Mucosa of gallbladder (tissue), 1 donor: ENCODE measurements at places on chromosomes 4 and X. TPM values are rescaled to one million over a fixed set of nuclear protein-coding genes. Genes with fewer than 3 reads are reported as not detected.

The P2RY8 gene
- 2.3 TPM for total RNA-seq

- DNase-seq: no peak
Observed at GRCh38 chr4:143351774-143352451, 15.2 kb downstream of the GAB1 start.

The AFM gene
- 0.35 TPM for total RNA-seq

The PLP1 gene
- total RNA-seq: 13.8 TPM

GRCh38 chr4:94390804-94391410 lies 48.3 kb upstream of the HPGDS start:
- DNase-seq: no peak

The CYLC1 gene
- total RNA-seq: not detected

DNA sequence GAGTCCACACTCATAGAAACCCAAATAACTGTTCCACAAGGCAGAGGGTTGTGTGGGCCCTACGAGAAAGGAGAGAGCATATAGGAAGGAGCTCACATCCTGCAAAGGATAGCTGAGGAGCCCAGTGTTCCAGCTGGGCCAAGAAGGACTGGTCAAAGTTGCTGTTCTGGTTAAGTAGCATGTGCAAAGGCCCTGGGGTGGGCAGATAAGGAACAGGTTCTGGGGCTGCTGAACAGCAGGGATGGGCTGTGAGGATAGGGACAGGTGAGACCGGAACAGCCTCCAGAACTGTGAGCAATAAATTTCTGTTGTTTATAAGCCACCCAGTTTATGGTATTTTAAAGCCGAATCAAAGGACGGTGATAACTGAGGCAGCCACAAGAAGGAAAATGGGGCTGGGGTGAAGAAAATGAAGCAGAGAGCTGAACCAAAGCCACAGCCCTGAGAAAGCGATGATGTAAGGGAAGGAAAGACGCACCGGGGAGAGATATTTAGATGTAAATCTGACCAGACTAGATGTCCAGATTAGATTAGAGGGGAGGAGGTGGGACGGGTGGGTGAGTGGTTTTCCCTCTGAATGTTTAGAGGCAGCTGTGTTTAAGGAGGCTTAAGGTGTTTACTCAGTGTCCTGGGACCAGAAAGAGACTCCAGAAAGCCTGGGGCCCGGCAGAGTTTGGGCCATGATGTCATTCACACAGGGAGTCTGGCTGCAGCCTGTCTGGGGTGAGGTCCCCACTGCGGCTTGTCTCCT lies 180.8 kb upstream of the BCOR start:
- no peak for DNase-seq

The POF1B gene
- 34.4 TPM for total RNA-seq

DNA sequence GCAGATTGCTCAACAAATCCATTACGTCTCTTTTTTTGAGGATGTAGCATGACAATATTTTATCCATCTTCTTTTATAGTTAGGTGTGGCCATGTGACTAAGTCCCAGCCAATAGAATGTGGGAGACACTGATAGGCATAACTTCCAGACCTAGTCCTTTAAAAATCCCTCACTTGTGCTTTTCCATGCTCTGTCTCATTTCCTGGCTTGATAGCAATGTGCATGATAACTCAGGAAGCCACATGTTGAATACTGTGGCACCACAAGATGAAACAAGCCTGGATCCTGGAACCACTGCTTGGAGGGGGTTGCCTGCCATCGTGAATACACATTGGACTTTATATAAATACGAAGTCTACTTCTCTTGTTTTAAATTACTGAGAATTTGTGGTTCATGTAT lies 184.0 kb upstream of the NEIL3 start:
- no peak for DNase-seq

GRCh38 chr4:25937801-25938200 lies 23.8 kb downstream of the SMIM20 start:
- DNase-seq: no peak

The PABPC1L2B gene
- total RNA-seq: not detected

DNA sequence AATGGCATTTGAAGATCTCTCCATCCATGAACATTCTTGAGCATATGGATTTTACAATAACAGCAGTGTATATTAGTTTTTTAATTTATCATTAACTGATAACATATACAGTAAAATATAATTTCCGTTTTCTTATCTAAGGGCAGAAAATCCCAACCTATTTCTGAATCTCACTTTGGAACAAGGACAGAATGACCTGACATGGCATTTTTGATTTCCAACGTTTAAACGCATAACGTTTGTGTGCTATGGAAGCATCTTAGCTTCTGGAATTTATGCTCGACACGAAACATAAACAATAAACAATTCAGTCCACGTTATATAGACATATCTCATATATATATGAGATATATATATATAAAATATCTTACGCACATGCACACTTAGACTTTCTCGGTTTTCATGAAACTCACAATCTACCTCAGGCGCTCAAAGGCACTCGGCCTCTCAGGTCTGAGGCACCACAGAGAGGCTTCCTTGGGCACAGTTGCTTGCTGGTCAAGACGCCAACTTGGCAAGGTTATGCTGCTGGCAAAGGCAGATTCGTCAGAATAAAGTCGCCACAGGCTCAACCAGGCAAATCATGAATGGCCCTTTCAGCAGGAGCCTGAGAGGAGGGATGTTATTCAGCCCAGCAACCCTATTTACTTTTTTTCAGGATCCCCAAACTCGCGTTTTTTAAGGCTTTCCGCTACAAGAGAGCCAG lies 1.0 kb upstream of the UGT8 start:
- DNase-seq: no peak

DNA sequence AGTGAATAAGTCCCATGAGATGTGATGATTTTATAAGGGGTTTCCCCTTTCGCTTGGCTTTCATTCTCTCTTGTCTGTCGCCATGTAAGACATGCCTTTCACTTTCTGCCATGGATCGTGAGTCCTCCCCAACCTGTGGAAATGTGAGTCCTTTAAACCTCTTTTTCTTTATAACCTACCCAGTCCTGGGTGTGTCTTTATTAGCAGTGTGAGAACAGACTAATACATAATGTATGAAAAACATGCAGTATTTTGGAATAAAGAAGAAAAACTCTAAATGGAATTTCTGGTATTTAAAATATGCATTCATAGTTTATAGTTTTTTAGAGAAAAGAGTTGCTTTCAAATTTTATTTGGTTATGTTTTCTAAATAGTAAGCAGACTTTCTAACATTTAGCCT lies 360.7 kb downstream of the PCDH7 start:
- DNase-seq: no peak
